Activated T-cell treated with anti-CD3 and anti-CD28 coated beads, Interleukin-2, amount 50 U/mL, for 24 hours (primary cell): ENCODE measurements at places on chromosomes 13 and 19.

DNA sequence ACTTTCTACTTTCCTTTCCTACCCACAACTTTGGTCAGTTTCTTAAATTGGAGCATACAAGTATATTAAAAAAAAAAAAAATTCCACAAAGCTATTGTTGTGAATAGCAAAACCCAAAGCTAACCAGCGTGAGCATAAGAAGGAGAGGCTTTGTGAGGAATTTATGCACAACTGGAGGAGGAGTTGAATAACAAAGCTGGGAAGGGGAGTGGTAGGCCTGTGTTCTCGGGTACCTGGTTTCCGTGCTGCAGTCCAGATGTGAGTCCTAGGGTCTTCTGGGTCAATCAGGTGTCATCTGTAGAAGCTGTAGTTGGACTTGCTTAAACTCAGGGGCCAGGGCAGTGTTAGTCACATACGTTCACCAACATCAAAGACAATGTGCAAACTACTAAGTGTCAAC lies 422.5 kb upstream of the SGCG start:
- DNase-seq: no peak

DNA sequence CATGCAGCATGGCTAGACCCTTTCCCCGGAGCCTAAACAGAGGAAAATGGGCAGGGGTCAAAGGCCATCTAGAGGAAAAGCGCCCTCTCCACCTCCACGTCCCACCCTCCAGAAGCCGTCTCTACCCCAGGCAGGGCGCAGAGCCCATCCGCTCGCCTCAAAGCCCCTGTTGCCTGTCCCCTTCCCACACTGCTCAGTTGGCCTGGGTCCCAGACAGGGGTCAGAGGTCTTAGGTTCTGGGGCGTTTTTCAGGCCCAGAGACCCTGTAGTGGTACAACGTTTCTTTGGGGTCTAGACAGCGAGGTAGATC lies 285 bp downstream of the TMEM143 start:
- H3K27ac ChIP-seq: peak overlapping the region; percentile 98
- peaks cover 21% of the 10 kb centered on the region for H3K36me3 ChIP-seq
- H3K4me3 ChIP-seq: peak overlapping the region; percentile 86
- no peak for DNase-seq

DNA sequence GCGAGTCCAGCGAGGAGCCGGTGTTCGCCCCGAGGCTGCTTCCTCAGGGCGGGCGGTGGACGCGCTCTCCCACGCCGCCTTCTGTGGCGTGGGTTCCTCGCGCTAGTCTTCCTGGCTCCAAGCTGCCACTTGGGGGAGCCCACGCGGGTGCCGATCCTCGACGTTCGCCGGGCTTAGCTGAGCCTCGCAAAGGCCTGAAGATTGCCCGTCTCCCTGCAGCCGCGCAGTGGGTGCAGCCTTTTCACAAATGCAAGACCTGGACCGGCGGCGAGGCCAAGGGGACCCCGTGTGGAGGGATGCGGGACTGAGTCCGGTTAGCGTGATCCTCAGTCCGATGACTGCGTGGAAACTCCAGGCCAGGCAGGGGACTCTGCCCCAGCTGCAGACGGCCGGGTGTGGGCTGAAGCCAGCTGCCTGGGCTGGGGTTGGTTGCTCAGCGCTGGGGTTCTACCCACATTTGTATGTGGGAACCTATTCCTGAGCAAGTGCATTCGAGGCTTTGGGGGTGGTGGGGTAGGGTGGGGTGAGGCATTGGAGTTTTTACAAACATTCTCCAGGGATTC lies 16.6 kb upstream of the LRP3 start:
- H3K4me3 ChIP-seq: peak overlapping the region; percentile 94
- H3K27me3 ChIP-seq: peaks cover 2% of the 10 kb centered on the region
- peaks cover 45% of the 10 kb centered on the region for H3K4me1 ChIP-seq

DNA sequence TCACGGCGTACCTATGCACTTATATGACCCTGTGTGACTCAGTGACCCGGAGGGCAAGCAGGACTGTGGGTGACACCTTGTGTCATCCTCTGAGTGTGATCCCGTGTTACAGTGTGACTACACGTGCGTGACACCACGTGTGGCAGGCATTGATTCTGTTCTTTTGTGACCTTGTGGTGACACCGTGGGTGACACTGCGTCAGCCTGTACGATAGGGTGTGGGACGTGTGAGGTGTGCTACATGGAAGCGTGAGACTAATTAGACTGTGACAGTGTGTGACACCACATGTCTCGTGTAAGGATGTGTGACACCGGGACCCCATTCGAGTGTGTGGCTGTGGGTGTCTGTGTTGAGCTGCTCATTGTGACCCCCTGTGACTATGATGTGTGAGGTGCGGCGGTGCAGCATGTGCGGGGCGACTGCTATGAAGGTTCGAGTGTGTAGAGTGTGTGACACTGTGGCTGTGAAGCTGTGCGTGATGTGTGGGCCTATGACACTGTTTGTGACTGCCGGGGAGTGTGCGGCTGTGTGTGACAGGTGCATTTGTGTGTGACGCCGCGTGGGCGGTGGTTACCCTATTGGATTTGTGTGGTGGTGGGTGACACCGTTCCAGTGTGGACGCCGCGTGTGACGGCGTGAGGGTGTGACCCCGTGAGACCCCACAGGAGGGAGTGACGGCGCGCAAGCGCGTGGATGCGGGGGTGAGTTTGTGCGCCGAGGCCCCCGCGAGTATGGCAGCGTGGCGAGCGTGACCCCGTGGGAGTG lies 399 bp upstream of the SPTBN4 start:
- DNase-seq: no peak
- H3K4me3 ChIP-seq: peak overlapping the region; percentile 78
- peak overlapping the region; percentile 94 for H3K27ac ChIP-seq
- H3K36me3 ChIP-seq: peaks cover 3% of the 10 kb centered on the region

DNA sequence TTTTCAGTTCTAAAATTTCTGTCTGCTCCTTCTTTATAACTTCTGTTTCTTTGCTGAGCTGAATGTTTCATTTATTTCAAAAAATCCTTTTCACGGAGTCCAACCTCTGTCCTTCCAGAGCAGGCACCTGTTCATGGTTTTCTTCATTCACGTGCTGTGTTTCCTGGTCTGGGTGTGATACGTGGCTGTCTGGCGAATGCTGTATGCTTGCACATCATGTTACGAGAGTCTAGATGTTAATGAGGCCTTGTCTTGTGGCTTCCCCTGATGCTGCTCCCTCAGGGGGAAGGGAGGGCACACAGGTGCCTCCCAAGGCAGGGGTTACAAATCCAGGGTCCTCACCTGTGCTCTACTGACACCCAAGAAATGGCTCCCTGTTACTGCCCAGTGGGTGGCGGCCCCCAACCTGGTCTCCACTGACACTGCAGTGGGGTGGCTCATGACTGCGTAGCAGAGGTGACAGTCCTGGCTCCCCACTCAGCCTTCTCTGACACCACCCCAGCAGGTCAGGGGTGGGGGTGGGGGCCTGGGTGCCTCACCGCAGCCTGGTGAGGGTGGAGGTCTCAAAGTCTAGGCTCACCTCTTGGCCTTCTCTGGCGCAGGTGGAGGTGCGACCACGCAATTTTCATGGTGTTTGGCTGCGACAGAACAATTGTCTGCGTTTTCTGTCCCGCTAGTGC lies 20.1 kb upstream of the RAB20 start:
- no peaks in the 10 kb centered on the region for H3K4me1 ChIP-seq
- no peak overlapping the region for H3K27ac ChIP-seq
- H3K36me3 ChIP-seq: no peaks in the 10 kb centered on the region
- H3K4me3 ChIP-seq: no peak overlapping the region
- no peak for DNase-seq

GRCh38 chr13:98746968-98747367 lies 5.5 kb downstream of the SLC15A1 start:
- H3K27ac ChIP-seq: no peak overlapping the region
- H3K4me3 ChIP-seq: no peak overlapping the region
- no peak for DNase-seq
- peaks cover 1% of the 10 kb centered on the region for H3K4me1 ChIP-seq
- H3K27me3 ChIP-seq: peaks cover 36% of the 10 kb centered on the region
